ENCODE measurements at places on chromosomes 2 and 18.

- DNase-seq, result peak; percentile 31
Observed at GRCh38 chr2:159317392-159318088, 31.0 kb upstream of the WDSUB1 start.

- no peak for DNase-seq
Observed at GRCh38 chr2:86623043-86623493, 597 bp downstream of the RNF103 start.

DNA sequence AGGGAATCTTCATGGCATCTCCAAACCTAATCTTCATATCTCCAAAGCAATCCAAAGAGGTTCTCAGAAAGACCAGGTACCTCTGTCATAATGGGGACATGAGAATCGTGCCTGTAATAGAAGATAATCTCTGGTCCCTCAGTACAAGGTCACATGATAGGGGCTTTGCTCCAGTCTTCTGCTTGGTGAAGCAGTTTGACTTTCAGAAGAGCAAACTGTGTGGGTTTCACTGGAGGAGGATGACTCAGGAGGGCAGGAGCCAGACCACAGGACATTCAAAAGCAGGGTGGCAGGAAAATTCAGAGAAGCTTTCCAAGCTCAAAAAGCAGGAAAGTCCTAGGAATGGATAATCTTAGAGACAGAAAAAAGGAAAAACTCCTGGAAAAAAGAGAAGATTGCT is 10.6 kb upstream of the PAX3 start:
- no peak for DNase-seq

DNA sequence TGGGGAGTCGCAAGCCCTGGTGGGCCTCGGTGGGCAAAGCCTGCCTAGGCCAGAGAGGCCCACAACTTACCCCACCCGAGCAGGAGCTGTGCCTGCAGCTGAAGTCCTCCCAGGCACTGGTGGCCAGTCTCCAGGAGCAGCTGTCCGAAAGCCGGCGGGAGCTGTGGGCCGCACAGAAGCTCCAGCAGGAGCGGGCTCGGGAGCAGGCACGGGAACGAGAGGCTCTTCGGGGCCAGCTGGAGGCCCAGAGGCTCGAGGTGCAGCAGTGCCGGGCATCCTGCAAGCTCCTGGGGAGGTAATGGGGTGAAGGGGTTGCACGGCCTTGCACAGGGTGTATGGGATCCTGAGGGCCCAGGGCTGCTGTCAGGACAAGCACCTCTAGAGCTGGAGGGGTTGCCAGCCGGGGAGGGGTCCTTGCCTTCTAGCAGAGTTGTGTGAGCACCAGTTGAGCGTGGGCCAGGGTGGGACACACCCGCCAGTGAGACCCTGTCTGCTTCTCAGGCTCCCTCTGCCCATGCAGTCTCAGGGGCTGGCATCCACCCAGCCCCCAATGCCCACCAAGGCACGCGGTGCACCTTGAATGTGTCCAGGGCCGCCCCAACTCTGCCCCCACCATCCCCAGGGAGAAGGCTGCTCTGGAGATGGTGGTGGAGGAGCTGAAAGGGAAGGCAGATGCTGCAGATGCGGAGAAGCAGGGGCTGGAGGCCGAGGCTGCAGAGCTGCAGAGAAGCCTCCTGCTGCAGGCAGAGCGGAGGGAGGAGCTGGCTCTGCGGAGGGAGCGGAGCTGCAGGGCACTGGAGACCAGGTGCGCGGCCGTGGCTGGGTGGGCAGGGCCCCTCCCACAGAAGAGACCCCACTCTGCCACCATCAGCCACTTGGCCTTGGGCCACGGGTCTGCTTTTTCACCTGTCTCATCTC is 27.2 kb downstream of the CROCC2 start:
- DNase-seq, result no peak

DNA sequence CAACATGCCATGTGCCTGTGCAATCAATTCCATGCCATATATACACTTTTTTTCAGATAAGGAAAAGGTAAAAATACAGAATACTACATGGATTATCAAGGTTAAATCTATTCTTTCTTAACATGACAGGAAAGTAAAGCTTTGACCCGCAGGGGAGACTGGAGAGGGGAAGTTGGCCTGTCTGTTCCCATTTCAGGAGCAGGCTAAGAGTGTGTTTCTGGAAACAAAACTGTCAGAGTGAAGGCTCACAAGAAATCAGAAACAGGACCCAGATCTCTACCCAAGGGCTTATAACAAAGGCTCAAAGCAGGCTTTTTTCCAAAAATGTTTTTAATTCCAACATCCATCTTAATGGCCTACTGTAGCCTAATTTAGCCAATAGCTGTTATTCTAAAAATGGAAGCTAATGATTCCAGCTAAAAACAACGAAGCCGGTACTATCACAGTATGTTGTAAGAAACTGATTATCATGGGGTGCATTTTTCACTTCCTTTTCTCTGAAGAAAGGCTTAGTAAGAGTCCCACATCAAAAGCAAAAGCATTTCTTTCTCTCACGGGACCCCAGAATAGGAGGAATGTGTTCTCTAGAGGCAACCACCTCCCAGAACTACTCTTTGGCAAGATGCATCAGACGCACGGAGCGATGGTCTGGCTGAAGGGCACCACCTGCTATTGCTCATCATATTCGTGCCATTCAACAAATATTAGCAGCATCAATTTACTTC is 41.4 kb downstream of the FECH start:
- no peak for DNase-seq

DNA sequence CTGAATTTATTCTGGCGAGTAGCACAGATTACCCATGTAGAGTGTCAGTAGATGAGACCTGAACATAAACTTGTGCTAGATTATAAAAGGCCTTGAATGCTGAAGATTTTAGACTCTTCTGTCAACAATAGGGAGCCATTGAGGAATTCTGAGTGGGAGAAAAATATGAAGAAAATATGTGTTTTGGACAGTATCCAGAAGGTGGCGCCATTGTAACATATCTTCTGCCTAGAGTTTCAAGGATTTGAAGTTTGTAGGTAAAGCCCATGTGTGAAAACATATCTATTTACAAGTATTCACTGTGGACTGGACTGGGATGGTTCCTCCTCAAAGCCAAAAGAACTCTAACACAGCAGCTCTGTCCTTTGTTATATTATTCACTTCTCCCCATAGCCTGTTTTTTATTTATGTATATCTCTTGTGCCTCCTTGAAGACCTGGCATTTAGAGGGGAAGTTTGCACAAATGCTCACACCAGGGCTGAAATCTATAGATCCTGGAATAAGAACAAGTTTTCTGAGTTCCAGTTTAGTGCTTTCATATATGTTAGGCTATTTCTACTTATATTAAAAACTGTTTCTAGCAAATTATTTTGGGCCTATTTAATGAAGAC is 124.9 kb downstream of the RDH14 start:
- DNase-seq, result peak; percentile 87

DNA sequence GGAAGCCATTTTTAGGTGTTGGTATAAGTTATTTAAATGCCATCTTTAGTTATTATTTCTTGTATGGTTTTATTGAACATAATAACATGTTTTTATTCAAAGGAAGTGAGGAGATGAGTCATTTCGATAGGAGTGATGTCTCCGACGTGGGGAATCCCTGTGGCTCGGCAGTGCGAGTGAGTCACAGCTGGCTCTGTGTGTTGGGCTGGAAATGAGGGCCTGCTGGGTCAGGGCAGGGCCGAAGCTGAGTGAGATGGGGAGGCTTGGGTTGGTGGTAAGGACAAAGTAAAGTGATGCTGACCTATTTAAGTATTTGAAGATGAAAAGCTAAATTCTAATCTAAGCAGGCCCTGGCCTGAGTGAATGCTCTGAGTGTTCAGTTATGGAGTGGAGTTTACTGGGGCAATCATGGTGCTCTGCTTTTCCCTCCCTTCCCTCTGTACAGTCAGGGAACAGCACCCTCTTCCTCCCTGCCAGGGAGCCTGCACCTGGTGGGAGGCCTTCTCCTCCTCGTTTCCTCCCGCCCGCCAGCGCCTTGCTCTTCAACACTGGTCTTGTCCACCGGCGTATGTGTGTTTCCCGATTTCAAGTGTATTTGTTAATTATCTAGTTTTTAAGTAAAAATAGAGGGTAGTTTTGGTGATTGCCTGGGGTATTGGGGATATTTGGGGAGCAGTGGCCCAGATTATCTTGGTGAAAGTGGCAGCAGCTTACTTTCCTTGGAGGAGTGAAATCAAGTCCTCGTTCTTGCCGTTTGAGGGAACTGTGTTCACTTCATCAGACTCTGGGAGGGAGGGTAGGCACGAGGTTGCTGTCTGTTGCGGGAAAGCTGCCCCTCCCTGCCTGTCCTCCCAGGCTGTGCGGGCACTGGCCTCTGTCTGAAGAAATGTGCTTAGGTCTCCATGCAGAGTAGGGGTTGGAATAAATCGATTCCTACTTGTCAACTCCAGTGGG is 157.0 kb downstream of the LDLRAD4 start:
- peak; percentile 90 for DNase-seq

- no peak for DNase-seq
Observed at GRCh38 chr18:3912705-3913104, 462.7 kb downstream of the TGIF1 start.

DNA sequence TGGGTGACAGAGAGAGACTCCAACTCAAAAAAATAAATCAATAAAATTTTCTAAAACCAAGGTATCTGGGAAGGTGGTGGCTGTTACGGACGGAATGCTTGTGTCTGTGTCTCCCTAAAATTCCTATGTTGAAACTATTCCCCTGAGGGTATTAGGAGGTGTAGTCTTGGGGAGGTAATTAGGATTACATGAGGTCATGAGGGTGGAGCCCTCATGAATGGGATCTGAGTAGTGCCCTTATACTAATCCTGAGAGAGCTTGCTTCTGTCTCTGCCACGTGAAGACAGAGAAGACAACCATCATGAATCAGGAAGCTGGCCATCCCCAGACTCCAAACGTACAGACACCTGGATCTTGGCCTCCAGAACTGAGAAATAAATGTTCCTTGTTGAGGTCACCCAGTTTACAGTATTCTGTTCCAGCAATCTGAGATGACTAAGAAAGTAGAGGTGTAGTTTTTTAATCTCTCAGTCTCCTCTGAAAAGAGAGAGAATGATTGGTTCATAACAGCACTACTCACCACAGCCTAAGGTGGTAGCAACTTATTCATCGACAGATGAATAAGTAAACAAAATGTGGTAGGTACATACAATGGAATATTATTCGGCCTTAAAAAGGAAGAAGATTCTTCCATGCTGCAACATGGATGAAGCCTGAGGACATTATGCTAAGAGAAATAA is 38.4 kb downstream of the TGFBRAP1 start:
- DNase-seq, result no peak

DNA sequence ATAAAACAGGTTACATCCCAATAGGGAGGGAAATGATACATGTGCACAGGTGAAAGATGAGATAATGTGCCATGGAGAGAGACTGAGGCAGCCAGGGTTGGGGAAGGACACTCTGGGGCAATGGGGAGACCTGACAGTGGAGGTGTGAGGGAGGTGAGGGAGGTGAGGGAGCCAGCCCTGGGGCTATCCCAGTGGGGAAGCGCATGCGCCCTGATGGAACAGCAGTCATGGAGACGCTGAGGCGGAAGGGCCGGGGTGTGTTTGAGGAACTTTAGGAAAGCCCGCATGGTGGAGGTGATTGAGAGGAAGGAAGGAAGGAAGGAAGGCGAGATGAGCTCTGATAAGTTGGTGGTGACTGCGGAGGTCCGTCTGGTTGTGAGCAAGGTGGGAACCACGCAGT is 66.5 kb downstream of the CABLES1 start:
- no peak for DNase-seq

DNA sequence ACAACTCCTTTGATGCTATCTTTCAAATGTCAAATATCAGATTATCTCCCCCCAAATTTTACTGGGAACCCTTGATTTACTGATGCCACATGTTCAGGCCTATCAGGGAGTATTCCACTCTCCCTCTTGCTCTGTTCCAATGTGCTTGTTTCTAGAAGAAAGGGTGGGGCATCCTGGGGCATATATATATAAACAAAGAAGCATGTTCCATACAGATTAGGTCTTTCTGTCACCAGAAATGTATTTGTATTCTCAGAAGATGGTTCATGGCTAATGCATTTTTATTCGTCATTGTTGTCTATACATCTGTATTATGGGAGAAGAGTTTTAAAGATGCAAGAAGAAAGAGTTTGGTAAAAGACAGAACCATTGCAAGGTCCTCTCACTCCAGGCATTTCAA is 24.9 kb downstream of the EN1 start:
- DNase-seq, result no peak

DNA sequence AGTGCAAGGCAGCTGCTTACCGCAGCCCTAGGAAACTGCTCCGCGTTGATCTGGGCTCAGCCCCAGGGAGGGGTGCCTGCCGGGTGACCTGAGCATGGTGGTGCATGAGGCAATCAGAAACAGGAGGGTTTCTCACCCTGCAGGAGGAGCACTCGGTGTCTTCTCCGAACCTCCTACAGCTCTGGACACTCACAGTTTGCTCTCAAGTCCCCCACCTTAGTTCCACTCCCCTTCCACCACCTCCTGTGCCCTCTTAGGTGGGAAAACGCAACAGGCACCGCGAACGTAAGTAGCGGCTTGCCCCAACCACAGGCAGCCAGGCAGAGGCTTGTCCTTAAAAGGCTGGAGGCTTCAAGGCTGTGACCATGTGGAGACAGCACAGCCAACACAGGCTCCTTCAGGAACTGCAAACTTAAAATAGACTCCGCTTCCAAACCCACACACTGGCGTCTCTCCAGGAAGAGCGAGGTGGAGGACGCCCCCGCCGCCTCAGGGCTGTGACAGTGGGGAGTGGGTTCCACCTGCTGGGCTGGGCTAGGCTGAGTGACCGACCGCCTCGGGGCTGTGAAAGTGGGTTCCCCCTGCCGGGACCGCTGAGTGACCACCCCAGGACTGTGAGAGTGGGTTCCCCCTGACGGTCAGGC is 71.6 kb downstream of the NDUFA10 start:
- no peak for DNase-seq

DNA sequence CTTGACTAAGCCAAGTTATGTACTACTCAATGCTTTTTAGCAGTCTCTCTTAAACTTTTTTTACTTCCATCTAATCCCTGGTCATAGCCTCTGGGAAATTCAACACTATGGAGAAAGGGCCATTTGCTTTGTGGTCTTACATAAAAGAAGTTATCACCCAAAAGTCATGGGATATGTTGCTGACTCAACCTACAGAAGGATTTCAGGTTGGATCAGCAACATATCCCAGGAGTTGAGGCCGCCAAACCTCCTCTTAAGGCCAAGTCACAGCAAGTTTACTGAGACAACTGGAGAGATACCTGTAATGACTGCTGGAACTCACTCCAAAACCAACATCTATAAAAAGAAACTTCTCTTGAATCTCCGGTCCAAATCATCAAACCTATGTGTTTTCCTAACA is 141.1 kb downstream of the IRS1 start:
- no peak for DNase-seq

- peak; percentile 100 for DNase-seq
Observed at GRCh38 chr2:237500681-237501424, 13.8 kb downstream of the MLPH start.

Data from fibroblast of mammary gland (primary cell).